NCI-H460 (cell line): ENCODE measurements at places on chromosomes 1 and 21.

- DNase-seq = no peak
Measured at GRCh38 chr1:198887866-198888265, 249.0 kb downstream of the PTPRC start.

DNA sequence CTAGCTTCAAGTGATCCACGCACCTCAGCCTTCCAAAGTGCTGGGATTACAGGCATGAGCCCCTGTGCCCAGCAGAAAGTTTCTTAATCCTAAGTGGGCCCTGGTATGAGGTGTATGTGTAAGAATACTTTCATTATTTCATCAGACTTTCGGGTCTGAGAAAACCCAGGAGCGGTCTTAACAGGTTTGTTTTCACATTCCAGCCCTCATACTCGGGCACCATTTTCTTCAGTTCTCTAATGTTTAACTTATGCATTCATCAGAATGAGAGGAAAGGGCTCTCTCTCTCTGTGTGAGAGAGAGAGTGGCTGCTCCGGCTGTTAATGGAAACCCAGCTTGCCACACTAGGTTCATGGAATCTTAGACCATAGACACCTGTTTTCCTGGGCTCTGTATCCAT, 4.2 kb upstream of the PADI1 start:
- DNase-seq = no peak

DNA sequence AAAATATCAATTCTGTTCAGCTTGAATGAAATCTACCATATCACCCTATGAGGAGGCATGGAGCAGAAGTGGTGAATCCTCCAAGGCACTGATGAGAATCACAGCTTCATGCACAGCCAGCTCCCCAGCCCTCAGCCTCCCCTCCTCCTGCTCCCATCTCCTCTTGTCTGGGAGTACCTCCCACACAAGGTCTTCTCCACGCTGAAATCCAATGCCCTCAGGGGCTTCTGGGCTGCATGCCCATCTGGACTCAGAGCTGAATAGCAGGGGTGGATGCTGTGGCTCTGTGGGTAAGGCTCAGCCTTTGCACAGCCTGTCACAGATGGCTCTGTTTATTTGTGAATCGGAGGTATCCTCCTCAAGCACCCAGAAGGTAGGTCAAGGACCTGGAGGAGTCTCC, 48.6 kb downstream of the KCNC4 start:
- no peak for DNase-seq

DNA sequence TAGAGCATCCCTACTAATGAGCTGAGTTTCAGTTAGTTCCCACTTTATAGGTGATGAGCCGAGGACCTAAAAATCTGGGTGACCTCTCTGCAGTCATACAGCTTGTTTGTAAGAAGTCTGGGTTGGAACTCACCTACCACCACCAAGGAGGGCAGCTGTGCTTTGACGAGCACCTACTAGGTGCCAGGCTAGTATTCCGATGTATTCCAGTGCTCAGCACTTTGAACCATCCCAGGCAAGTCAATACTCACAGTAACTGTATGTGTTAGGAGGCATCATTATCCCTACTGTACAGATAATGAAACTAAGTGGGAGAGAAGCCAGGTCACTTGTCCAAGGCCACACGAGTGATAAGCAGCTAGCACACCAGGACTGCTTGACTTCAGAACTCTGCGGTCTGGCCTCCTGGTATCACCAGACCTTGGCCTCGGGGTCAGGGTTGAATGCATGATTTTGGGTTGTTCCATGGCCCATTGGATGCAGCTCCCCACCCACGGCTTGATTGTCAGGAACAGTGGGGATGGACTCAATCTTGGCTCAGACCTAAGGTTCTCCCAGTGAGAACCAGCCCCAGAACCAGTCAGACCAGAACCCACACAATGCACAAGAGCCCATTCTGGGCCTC, 20.7 kb downstream of the ECE1 start:
- no peak for DNase-seq

DNA sequence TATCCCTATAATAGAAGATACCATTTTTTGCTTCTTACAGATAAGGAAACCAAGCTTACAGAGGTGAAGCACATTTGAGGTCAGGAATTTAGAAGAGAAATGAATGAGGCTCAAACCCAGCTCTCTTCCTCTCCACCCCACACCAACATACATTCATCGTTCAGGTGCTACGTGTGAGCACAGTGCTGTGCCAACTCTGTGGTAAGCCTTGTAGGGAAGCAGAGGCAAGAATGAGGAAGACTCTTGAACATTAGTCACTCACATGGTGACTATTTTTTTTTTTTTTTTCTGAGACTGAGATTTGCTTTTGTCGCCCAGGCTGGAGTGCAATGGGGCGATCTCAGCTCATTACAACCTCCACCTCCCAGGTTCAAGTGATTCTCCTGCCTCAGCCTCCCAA, 314.0 kb downstream of the NTNG1 start:
- DNase-seq = no peak

- no peak for DNase-seq
Measured at GRCh38 chr21:39523399-39523798, 71.6 kb downstream of the SH3BGR start.

- DNase-seq = no peak
Measured at GRCh38 chr1:38781872-38782617, 77.5 kb downstream of the RRAGC start.
